Globus pallidus (tissue), 1 donor: ENCODE measurements at places on chromosomes 1 and 21.

GRCh38 chr21:42641311-42642218 lies 11.9 kb upstream of the PDE9A start:
- DNase-seq: no peak

DNA sequence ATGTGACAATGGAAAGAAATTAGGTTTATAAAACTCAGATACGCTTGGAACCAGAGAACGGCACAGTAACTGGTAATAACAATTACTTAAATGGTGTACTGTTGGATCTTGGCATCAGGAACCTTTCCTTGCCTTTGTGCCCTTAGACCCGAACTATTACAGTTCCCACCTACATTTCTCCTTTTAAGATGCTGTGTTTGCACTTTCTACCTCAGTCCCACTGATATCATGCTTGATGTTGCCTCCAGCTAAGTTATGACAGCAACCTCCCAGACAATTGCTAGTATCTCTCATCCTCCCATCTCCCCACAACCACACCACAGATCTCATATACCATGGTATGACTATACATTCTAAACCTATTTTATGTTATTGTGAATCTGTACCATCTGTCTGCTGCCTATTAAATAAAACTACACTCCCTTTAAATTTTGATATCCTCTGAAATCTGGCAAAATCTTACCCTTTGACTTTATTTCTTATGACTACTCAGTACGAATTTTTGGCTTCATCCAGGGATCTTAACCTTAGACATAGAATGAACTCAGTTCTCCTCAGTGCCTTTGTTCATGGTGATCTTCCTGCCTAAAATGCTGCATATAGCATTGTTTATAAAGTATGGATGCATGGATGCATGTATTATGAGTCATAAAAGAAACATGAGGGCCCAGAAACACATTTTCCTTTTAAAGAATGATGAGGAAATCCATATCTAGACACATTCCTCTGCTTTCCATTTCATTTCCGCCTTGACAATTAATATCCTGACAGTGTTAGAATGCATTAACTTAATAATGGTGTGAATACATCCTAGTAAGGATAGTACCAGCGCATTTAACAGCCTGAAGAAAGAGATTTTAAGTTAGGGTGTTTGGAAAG lies 64.1 kb downstream of the LRRC8D start:
- DNase-seq: no peak

DNA sequence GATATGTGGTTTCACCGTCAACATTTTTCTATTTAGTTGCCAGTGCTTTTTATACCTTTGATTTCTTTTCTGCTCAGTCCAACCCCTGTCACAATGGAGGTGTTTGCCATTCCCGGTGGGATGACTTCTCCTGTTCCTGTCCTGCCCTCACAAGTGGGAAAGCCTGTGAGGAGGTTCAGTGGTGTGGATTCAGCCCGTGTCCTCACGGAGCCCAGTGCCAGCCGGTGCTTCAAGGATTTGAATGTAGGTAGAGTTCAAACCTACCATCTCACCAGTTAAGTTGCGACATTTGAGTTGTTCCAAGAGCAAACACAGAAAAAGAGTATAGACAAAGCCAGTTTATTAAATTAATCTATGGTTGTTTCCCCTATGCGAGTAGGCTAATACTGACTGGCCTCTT lies 161.3 kb downstream of the CRB1 start:
- DNase-seq: no peak

- DNase-seq: no peak
Observed at GRCh38 chr1:17612831-17613230, 73.3 kb downstream of the ARHGEF10L start.

GRCh38 chr1:68228851-68229250 lies 3.5 kb downstream of the WLS start:
- no peak for DNase-seq

- DNase-seq: no peak
Observed at GRCh38 chr1:66998972-66999371, 55.0 kb downstream of the SLC35D1 start.

DNA sequence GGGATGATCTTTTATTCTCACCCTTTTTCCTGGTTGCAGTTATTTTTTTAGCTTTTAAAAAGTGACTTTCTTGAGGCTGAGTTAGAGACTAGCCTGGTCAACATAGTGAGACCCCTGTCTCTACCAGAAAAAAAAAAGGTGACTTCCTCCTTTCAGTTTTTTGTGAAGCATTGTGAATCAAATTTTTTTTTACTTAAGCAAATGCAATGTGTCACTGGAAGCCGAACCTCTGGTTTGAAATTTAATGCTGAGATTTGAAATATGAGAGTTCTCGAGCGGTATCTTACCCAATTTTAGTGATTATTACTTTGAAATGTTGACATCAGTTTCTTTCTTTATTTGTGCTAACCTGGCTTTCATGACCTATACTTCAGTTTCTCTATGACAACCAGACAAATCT lies 3.6 kb downstream of the CAP1 start:
- DNase-seq: no peak

- no peak for DNase-seq
Observed at GRCh38 chr21:27043377-27043776, 76.5 kb upstream of the ADAMTS5 start.
